Stimulated activated CD8-positive, alpha-beta memory T cell treated with anti-CD3 and anti-CD28 coated beads, Interleukin-7, amount 100 ng/mL, for 4 hours (primary cell): ENCODE measurements at places on chromosomes 1 and 21.

DNA sequence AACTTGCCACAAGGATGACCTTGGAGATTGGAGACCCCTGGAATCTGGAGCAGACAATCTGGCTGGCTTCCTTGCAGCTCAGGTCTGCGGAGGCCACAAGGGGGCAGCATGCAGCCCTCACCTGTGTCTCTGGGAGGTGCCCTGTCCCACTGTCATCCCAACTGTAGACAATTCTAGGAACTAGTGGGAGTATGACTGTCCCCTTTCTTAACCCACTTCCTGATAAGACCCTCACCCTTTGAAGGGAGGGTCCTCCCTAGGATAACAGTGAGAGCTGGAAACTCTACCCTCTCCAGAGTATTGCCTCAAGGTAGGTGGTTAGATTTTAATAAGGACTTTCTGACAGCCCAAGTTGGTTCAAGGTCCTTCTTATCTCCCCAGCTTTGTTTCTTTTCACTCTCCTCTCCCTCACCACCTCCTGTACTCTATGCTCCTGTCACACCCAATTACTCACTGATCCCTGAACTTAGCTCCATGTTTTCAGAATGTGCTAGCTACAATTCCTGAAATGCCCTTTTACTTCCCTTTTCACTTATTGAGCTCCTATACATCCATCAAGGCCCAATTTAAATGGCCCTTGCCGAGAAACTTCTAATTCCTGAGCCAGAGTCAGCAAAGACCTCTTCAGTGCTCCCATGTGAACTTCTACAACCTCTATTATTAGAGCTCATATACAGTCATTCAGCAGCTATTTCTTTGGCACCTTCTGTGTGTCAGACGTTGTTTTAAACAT lies 9.2 kb upstream of the KCNQ4 start:
- peak; percentile 48 for DNase-seq

- DNase-seq: no peak
Observed at GRCh38 chr1:1451696-1452364, 2.3 kb downstream of the ATAD3C start.

DNA sequence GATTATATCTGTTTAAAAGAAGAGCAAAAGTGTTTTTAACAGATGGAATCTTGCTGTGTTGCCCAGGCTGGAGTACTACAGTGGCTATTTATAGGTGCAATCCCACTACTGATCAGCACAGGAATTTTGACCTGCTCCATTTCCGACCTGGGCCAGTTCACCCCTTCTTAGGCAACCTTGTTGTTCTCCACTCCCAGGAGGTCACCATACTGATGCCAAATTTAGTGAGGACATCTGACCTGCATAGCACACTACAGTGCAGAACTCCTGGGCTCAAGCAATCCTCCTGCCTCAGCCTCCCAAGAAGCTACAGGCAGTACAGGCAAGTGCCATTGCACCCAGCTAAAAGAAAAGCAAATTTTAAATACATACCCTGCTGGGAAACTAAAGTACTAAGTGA lies 11.3 kb upstream of the NUP210L start:
- DNase-seq: no peak

- no peak for DNase-seq
Observed at GRCh38 chr21:40837456-40837855, 9.5 kb downstream of the DSCAM start.

DNA sequence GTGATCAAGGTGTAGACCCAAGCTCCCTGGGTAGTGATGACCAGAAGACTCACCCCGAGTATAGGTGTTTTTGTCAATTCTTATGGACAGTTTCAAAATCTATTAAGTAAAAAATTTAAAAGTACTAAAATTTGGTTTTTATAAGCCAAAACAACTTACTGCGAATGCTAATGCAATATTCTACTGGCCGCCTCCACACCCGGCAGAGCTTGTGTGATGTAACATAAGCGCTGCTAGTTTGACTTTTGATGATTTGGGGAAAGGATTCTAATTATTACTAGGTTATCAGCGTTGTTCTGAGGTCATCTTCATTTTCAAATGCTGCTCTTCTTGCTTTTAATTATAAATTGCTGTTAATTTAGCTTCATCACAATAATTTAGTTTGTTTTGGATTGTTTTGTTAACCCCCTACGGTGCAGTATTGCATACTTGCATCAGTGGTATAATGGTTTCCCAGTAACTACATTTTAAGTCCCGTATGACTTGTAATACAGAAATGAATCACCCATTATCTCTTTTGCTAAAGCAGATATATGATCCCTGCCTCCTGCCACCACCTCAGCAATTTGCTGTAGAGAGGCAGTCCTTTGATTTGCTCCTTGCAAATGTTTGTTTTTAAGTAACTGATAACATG lies 178.0 kb downstream of the SDCCAG8 start:
- no peak for DNase-seq

GRCh38 chr1:65277605-65278347 lies 31.6 kb upstream of the DNAJC6 start:
- no peak for DNase-seq

DNA sequence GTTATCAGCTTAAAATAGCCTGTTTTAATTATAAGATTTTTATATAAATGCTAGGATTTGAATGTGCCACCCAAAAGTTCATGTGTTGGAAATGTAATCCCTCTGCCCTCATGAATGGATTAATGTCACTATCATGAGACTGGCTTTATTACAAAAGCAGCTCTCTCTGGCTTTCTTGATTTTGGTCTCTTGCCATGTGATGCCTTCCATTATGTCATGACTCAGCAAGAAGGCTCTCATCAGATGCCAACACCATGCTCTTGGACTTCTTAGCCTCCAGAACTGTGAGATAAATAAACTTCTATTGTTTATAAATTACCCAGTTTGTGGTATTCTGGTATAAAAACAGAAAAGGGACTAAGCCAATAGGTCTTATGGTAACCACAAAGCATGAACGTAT lies 6.9 kb upstream of the PRSS38 start:
- DNase-seq: no peak

DNA sequence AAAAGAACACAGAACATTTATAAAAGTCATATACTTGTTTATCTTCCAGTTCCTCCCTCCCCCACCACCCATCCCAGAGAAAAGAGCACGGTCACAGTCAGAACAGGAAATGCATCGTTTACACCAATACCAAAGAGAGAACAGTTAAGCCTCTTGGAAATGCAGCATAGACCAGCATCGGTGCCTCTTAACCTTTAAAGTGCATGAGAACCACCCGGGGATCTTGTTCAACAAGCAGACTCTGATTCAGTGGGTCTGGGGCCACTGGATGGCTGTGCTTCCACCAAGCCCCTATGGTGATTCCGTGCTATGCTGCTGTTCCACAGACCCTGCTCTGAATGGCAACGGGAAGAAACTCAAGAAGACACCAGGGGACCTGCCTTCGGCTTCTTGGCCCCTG lies 19.2 kb downstream of the FAM89A start:
- DNase-seq: no peak

GRCh38 chr1:229479660-229480399 lies 28.3 kb downstream of the NUP133 start:
- DNase-seq: no peak

DNA sequence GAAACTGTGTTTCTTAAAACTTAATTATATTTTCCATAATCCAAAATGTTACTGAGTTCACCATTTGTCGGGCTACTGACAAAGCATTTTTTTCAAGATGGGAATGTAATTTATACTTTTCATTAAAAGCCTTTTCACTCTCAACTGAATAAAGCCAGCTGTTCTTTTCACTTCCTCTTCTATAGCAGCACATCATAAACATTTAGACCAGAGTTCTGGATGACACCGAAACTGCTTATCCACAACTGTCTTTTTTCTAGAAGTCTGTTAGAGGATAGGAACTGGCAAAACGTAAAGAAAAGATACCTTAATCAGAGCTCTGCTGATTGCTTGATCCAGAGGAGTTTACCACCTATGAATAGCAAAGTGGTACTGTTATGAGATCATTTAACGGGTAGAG lies 594.7 kb downstream of the ADGRL2 start:
- DNase-seq: no peak

GRCh38 chr1:93324486-93325464 lies 20.9 kb upstream of the DR1 start:
- no peak for DNase-seq

GRCh38 chr1:71018791-71019190 lies 28.8 kb downstream of the PTGER3 start:
- DNase-seq: no peak

- no peak for DNase-seq
Observed at GRCh38 chr1:5721634-5722215, 270.5 kb downstream of the NPHP4 start.

- no peak for DNase-seq
Observed at GRCh38 chr1:229871078-229871676, 195.9 kb upstream of the GALNT2 start.

DNA sequence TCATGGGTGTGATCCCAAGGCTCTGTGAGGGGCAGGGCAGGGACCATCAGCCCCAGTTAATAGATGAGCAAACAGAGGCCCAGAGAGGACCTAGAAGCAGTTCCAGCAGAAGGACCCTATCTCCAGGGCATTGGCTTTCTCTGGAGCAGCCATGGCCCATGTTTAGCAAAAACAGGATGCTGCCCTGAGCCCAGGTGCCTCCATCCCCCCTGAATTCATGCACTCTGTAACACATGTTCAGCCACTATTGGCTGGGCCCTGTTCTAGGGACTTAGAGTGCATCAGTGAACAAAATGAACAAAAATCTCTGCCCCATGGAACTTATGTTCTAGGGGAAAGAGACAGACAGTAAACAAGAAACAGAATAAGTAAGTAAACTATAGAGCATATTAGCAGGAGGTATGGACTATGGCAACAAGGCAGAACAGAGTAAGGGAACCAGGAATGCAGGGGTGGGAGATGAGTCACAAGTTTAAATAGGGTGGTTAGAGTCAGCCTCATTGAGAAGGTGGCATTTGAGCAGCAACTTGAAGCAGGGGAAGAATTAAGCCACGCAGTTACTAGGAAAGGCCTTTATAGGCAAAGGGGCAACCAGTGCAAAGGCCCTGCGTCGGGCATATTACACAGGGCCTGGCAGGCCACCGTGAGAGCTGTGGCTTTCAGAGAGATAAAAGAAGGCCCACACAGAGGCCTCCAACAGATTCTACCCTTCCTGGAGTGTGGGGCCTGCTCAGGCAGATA lies 185.9 kb upstream of the EDN2 start:
- no peak for DNase-seq

GRCh38 chr1:203045821-203046594 lies 19.7 kb downstream of the PPFIA4 start:
- no peak for DNase-seq

- no peak for DNase-seq
Observed at GRCh38 chr1:66951513-66951912, 26.7 kb downstream of the MIER1 start.

DNA sequence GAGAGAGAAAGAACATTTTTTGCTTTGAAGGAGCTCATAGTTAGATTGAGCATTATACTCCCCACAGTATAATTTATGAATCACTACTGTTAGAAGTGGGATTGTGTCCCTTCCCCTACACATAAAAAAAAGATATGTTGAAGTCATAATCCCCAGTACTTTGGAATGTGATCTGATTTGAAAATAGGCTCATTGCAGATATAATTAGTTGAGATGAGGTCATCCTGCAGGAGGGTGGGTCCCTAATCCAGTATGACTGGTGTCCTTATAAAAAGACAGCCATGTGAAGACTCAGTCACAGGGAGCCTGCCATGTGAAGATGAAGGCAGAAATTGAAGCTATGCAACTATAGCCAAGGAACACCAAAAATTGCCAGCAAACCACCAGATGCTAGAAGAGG lies 76.4 kb downstream of the TGFB2 start:
- no peak for DNase-seq

DNA sequence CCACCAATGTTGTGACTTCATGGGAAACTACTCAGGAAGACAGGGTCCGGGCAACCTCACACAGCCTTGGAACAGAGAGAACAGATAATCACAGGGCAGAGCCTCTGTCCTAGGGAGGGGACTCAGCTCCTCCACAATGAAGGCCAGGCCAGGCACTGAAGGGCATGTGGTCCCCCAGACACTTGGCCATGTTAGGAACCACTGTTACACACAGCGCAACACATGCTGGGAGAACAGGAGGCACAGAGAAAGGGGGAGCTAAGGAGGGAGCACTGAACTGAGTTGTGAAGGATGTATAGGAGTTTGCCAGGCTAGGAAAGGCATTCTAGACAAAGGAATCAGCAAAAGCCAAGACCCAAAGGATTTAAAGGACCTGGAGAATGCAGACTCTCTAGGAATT lies 127.6 kb downstream of the DMRTB1 start:
- no peak for DNase-seq

DNA sequence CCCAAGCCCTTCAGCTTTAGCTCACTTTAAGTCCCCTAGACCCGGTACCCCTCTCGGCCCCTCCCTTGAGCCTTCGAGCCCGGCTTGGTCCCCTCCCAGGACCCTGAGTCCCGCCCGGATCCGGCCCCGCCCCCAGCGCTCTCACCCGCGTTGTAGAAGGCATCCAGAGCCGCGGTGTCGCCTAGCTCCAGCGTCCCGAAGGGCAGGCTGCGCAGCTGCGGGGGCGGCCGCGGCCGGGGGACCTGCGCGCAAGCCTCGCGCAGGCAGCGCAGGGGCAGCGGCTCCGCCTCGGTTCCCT lies 699 bp downstream of the MAP3K6 start:
- peak; percentile 58 for DNase-seq

GRCh38 chr1:27951396-27951795 lies 8.4 kb upstream of the XKR8 start:
- DNase-seq: no peak

- DNase-seq: no peak
Observed at GRCh38 chr1:101520302-101520701, 283.5 kb downstream of the S1PR1 start.

- no peak for DNase-seq
Observed at GRCh38 chr1:32873484-32873883, 2.8 kb upstream of the FNDC5 start.

GRCh38 chr1:12600880-12601633 lies 17.0 kb downstream of the DHRS3 start:
- DNase-seq: peak; percentile 40

DNA sequence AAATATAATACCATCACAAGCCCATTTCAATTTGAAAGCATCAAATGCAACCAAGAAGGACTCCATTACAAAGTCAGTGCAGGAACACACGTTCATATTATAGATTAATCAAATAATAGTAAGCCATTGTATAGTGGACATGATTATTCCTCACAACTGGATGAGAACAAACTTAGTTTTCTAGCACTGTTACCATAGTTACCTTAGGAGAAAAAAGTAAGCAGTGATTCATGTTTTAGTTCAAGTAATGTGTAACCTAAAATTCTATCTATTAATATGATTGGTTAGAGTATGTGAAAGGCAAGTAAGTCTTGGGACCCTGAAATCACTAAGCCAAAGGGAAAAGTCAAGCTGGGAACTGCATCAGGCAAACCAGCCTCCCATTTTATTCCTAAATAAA lies 15.2 kb downstream of the SSX2IP start:
- no peak for DNase-seq

DNA sequence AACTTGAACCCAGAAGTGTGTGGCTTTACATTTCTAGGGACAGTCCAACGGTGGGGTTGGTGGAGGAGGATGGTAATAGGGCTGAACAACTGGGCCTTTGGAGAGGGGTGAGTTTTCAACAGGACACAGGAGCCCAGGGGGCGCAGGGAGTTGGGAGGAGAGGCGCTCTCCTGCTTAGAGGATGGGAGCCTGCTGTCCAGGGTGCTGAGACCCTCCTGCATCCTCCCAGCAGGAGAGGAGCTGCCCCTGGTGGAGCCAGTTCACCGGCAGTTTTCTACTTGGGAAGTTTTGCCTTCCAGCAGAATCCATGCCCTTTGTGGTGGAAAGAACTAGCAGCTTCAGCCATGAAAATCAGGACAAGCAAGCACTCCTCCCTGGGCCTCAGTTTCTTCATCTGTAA lies 8.6 kb downstream of the KCNC4 start:
- DNase-seq: no peak

- no peak for DNase-seq
Observed at GRCh38 chr1:170495006-170495405, 37.0 kb upstream of the GORAB start.

GRCh38 chr1:155471026-155471425 lies 91.6 kb downstream of the ASH1L start:
- DNase-seq: no peak
